Dorsolateral prefrontal cortex (tissue), 122 donors: ENCODE measurements at places on chromosomes 11 and 22. TPM values are rescaled to one million over a fixed set of nuclear protein-coding genes. Genes with fewer than 3 reads are reported as not detected.

DNA sequence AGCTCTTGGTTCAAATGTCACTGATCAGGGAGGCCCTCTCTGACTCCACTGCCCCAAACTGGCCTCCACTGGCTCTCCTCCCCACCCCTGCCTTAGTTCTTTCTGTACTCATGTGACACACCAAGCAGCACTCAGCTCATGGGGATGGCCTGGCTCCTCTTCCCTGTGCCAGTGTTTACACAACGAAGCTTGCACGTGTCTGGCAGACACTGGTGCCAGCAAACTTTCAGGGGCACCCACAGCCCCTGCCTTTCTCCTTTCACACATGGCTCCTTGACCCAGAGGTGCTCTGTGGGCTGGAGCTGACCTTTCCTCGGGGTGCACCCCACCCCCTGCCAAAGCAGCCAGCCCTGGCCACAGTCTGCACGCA lies 37.6 kb upstream of the PARVG start:
- no peak for DNase-seq

The APOA5 gene
- total RNA-seq, result not detected

- DNase-seq, result no peak
These were observed 202.9 kb downstream of the DBX1 start for GRCh38 chr11:19957294-19957943.

- DNase-seq, result no peak
These were observed 699.0 kb downstream of the ETS1 start for GRCh38 chr11:127888386-127888785.

DNA sequence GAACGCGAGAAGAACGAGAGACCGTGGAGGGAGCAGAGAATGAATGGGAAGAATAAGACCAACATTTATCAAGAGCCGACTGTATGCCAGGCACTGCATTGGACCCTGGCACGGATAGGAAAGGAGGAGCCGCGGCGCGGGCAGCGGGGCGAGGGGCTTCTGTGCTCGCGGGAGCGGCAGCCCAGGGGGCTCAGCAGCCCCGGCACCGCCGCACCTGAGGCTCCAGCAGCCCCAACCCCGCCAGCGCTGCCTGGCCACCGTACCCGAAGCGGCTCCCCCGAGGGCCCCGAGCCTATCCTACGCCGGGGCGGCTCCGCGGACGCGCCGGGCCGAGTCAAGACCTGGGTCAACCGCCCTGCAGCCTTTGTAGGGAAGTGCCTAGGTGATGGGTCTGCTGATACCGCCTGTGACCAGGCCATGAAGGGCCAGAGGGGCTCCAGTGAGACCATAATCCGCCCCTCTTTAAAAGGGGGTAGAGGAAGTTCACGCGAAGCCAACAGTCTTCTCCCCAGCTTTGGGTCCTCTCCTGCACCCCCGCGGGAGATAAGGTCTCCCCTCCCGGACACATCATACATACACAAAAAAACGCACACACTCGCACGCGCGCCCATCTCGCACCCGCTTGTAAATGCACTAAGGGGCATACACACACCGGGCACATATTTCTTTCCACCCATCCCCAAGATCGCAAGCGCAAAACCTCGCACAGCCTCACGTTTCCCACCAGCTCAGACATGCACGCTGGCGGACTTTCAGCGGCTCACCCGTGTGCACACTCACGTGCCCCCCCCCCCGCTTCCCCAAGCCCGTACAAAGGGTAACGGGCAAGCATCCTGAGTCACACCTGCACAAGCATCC lies 935 bp upstream of the RTN4RL2 start:
- no peak for DNase-seq

DNA sequence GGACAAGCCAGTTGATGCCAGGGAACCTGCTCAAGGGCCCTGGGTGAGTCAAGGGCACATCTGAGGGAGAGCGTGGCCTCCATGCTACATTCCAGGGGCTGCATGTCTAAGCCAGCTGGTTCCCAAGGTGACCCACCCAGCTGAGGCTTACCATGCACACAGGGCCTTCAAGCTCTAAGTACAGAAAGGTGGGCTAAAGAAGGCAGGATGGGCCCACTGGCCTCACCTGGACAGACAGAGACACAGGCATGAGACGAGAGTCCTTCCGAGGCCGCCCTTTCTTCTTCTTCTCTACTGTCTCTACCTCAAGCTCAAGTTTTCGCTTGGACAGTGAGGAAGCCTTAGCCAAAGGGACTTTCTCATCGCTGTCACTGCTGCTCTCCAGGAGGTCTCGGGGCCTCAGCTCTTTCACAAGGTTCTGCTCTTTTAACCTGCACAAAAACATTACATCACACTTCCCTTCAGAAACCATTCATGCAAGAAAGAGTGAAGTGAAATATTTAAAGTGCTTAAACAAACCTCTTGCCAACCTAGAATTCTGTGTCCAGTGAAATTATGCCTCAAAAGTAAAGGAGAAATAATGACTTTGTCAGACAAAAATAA lies 69.9 kb downstream of the HIRA start:
- DNase-seq, result no peak

The IL17REL gene
- not detected for total RNA-seq

GRCh38 chr11:67302571-67303131 lies 679 bp upstream of the SSH3 start:
- DNase-seq, result peak; percentile 27

DNA sequence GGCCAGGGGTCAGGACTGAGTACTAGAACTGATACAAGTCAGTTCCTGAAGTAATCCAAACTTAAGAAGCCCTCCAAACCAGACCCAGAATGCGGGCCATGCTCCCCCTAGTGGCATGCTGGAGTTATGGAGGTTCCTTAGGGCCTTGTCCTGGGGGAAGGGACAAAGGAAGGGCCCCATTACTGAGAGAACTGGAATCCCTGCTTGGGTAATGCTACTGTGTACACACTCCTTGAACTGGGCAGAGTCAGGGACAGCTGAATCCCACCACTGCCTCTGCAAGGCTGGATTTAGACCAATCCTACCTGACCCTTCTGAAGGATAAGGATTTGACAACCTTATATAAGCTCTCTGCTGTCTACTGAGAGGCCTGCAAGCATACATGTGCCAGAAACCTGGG lies 97.3 kb upstream of the AKIP1 start:
- DNase-seq, result peak; percentile 65

DNA sequence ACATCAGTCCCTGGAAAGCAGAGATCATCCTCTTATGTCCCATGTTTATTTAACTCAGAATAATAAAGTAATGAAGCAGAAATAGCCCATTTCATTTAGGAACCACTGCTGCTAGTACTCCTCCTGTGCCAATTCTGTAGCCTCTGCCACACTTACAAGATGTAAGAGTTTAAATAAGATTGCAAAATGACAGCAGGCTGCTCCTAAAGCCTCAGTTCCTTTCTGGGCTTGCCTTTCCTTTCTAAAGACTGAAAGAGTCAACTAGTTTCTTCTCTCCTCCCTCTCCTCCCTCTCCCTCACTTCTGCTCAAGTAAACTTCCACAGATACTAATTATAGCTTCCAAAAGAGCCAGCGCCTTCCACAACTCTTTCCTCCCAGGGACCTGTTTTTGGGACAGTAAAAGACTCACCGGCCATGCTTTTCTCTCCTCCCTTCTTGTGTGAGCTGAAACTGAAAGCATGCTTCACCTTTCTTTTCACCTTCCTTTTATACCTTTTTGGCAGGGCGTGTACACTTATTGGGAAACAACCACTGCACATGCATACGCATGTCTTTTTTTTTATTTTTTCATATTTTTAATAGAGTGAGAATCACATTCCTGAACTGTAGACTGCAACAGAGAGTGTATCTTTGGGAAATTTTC lies 26.1 kb upstream of the CARD16 start:
- DNase-seq, result no peak

GRCh38 chr11:103047837-103048236 lies 44.1 kb downstream of the DCUN1D5 start:
- DNase-seq, result no peak

- no peak for DNase-seq
These were observed 73.2 kb downstream of the KIAA1671 start for GRCh38 chr22:25025491-25026400.

GRCh38 chr22:46738647-46739093 lies 618 bp upstream of the CERK start:
- DNase-seq, result no peak

DNA sequence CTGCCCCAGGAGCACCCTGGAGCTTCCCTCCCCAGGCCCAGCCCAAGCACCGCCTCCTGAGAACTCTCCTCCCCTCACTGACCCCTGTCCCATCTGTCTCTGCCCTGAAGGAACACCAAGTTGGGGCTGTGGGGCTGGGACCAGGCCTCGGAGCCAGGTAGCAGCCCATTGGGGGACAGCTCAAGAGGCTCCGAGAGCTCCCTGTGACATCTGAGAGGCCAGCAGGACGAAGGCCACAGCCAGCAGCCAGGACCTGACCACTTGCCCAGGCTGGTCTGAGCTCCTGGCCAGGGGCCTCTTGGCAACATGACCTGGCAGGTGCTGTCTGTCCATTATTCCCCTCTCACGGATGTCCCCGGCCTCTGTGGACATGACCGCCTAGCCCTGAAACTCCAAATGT lies 33.7 kb downstream of the IGF2 start:
- DNase-seq, result no peak

DNA sequence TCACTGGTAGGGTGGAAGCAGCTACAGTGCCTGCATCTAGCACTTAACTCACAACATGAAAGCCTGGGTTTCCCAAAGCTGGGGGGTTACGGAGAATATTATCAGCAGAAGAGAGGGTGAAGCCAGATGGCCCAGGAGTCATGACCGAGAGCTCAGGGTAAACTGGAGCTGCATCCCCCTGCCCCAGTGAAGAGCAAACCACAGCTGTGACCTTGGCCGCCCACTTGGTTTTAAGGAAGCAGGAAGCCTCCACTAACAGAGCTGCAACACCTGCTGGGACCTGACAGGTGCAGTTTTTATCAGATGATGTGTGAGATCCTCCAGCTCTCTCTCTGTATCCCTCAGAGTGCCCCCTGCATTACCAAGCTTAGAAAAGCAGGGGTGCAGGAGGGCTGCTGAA lies 20.9 kb downstream of the TCP11L1 start:
- no peak for DNase-seq

DNA sequence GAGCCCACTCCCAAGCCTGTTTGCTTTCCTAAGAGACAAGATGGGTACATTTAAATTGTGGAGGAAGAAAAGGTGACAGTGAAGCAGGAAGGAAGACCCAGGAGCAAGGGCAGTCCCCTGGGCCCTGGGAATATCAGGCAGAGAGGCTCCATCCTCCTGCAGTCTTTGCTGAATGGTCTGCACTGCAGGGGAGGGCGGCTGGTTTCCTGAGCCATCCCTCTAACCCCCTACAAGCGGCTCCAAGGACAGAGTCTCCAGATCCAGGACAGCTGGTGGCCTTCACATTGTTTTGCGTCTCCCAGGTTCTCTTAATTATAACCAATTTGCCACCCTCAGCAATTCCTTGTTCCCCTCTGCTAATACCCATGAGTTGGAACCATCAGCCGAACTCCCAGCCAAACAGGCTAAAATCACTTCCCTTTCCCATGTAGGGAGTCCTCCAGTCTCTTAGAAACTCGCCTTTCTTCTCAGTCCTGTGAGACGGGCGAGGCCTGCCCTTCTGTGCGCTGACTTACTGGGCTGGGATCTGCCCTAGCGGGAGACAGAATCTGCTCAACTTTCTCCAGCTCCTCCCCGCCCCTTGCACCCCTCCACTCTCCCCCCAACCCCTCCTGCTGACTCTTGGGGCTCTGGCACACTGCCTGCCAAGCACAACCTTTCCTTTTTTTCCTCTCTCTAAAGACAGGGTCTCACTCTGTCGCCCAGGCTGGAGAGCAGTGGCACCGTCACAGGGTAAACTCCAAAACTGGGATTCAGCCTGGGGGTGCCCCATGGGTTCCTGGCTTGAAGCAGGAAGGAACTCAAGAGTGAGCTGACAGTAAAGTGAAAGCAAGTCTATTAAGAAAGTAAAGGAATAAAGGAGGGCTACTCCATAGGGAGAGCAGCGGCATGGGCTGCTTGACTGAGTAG lies 53.4 kb upstream of the EMID1 start:
- peak; percentile 47 for DNase-seq

The ZNF215 gene
- 2.1 TPM for total RNA-seq

- no peak for DNase-seq
These were observed 16.1 kb downstream of the IGF2 start for GRCh38 chr11:2122907-2123627.

GRCh38 chr22:42920101-42920820 lies 63.2 kb upstream of the ARFGAP3 start:
- no peak for DNase-seq

DNA sequence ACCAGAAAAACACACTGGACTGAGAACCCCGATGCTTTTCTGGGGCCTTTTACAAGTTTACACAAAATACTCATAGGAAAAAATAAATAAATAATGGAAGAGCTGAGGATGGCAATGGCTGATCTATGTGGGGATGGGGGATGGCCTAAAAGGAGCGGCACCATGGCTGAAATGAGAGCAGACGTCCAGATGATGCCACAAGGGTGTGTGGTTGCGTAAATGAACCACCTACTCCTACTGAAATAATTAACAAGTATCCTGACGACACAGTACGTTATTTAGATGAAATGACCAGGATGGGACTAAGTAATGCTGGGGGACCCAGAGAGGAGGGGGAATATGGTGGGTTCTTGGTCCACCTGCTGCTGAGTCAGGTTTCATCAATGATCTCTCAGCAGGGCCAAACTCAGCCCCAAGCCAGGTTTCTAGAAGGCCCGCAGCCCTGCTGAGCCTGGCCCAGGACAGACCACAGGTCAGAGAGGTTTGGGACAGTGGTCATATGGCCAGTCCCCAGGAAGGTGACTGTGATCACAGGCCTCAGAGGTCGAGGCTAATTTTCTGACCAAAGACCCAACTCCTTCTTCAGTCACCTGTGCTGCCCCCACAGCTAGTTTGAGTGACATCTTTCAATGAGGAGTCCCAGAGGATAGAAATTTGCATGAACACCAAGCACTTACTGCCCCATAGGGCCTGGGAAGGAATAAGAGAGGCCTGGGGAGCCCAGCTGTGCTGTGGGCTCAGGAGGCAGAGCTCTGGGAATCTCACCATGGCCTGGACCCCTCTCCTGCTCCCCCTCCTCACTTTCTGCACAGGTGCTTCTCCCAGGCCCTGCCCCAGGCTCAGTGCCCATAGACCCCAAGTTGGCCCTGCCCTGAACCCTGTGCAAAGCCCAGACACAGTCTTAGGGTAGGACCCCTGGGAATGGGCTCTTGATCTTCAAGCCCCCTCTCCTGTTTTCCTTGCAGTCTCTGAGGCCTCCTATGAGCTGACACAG lies 76.3 kb upstream of the IGLL5 start:
- no peak for DNase-seq

DNA sequence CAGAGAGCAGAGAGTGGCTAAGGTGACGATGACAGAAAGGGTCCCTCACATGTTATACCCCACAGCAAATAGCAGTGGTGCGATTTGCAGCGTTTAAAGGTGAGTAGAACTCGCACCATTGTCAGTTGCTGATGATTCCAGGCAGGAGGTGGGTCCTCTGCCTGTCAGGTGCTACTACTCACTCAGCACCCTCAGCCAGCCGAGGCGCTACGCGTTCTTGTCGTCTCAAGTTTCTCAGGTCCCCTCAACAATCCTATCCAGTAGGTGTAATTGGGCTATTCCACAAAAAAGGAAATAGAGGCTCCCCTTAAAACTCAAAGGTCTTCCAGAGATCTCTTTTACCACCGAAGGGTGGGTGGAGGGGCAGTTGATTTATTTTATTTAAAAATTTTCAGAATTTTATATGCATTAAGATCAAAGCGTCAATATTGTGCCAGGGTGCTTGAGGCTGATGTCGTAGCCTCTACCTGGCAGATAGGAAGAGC lies 18.3 kb downstream of the ELF5 start:
- no peak for DNase-seq

- no peak for DNase-seq
These were observed 65.1 kb upstream of the CD44 start for GRCh38 chr11:35073691-35074419.
